ENCODE measurements at places on chromosomes 6 and 20.
A peak's percentile ranks its signal among the peaks of the same experiment; 100 is the strongest.

- H3K36me3 ChIP-seq: peaks cover 4% of the 10 kb centered on the region
- peak overlapping the region; percentile 28 for H3K4me3 ChIP-seq
- H3K4me1 ChIP-seq: peaks cover 25% of the 10 kb centered on the region
- DNase-seq: no peak
- H3K27ac ChIP-seq: peak overlapping the region; percentile 51
- H3K27me3 ChIP-seq: peaks cover 24% of the 10 kb centered on the region
Observed at GRCh38 chr20:43751167-43752050, 24.6 kb upstream of the GTSF1L start.

GRCh38 chr6:129233458-129234134, 350.7 kb downstream of the LAMA2 start:
- DNase-seq: no peak
- peaks cover 17% of the 10 kb centered on the region for H3K27me3 ChIP-seq
- H3K27ac ChIP-seq: no peak overlapping the region
- H3K4me3 ChIP-seq: no peak overlapping the region
- peaks cover 3% of the 10 kb centered on the region for H3K4me1 ChIP-seq

GRCh38 chr6:147700436-147701209, 192.1 kb downstream of the SAMD5 start:
- no peak overlapping the region for H3K27ac ChIP-seq
- no peak for DNase-seq
- no peaks in the 10 kb centered on the region for H3K4me1 ChIP-seq

- peak overlapping the region; percentile 65 for H3K27ac ChIP-seq
- H3K36me3 ChIP-seq: peaks cover 5% of the 10 kb centered on the region
- H3K4me1 ChIP-seq: peaks cover 6% of the 10 kb centered on the region
- H3K4me3 ChIP-seq: peak overlapping the region; percentile 47
- DNase-seq: peak; percentile 62
- no peaks in the 10 kb centered on the region for H3K27me3 ChIP-seq
Observed at GRCh38 chr20:31560094-31560745, 44.9 kb upstream of the ID1 start.

DNA sequence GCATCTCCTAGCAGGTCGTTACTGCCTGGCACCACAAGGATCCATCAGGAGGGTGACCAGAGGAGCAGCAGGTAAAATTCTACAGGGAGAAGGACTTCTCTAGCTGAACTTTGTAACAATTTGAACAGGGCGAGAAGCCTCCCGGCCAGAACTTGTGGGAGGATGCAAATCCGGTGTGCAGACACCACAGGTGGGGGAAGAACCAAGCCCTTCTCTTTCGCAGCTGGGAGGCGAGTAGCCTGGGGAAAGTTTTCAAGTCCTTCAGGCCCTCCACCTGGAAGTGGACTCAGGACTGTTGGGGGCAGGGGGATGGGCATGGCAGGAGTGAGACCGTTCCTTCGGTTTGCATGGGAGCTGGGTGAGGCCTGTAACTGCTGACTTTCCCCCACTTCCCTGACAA, 42.7 kb upstream of the FAM210B start:
- no peak for DNase-seq
- H3K4me3 ChIP-seq: no peak overlapping the region
- no peaks in the 10 kb centered on the region for H3K4me1 ChIP-seq
- peaks cover 38% of the 10 kb centered on the region for H3K27me3 ChIP-seq
- no peak overlapping the region for H3K27ac ChIP-seq

DNA sequence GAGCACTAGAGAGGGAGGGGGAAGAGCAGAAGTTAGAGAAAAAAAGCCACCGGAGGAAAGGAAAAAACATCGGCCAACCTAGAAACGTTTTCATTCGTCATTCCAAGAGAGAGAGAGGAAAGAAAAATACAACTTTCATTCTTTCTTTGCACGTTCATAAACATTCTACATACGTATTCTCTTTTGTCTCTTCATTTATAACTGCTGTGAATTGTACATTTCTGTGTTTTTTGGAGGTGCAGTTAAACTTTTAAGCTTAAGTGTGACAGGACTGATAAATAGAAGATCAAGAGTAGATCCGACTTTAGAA, 2.0 kb downstream of the ID4 start:
- H3K27ac ChIP-seq: no peak overlapping the region
- DNase-seq: no peak
- no peaks in the 10 kb centered on the region for H3K36me3 ChIP-seq
- H3K4me1 ChIP-seq: peaks cover 3% of the 10 kb centered on the region
- H3K4me3 ChIP-seq: peak overlapping the region; percentile 61
- peaks cover 46% of the 10 kb centered on the region for H3K27me3 ChIP-seq

GRCh38 chr6:9783567-9783966, 631.3 kb downstream of the TFAP2A start:
- no peaks in the 10 kb centered on the region for H3K36me3 ChIP-seq
- no peak overlapping the region for H3K27ac ChIP-seq
- no peak for DNase-seq

GRCh38 chr6:75581231-75581630, 20.4 kb upstream of the SENP6 start:
- H3K27me3 ChIP-seq: peaks cover 11% of the 10 kb centered on the region
- H3K4me3 ChIP-seq: no peak overlapping the region
- peaks cover 8% of the 10 kb centered on the region for H3K4me1 ChIP-seq
- H3K27ac ChIP-seq: no peak overlapping the region
- H3K36me3 ChIP-seq: no peaks in the 10 kb centered on the region

All from T-helper 17 cell (primary cell).